Colonic mucosa (tissue), 4 donors: ENCODE measurements at places on chromosomes 16 and 17.

GRCh38 chr17:30780343-30780742 lies 44.1 kb downstream of the CRLF3 start:
- DNase-seq: no peak
- H3K27ac ChIP-seq: no peak overlapping the region
- peaks cover 8% of the 10 kb centered on the region for H3K36me3 ChIP-seq
- H3K4me1 ChIP-seq: no peaks in the 10 kb centered on the region

DNA sequence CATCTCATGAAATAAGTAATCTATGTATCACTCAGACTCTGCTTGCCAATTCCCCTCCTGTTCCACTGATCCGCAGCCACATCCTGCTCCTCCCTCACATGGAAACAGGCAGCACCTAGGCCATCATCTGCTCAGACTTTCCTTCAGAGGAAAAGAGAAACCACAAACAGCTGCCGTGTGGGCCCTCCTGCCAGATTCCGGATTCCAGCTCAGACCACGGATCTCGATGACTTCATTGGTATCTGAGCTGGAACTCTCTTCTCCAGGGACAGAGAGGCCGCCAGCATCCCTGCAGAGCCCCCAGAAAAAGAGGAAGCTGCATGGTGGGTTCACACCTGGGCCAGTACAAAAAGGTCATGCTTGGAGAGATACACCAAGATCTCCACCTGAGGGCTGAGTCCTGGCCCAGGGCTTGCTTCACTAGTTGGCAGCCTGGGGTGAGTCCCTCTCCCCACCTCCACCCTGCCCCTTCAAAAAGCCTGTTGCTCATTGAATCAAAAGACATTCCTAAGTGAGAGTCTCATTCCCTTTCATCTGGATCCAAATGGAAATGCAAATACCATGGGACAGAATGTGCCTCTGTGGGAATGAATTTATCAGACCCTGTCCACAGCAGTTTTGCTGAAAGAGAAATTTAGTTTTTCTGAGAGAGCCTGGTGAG lies 47.2 kb downstream of the HOXB1 start:
- peaks cover 3% of the 10 kb centered on the region for H3K4me1 ChIP-seq
- no peak overlapping the region for H3K27ac ChIP-seq
- no peaks in the 10 kb centered on the region for H3K36me3 ChIP-seq
- DNase-seq: no peak
- no peak overlapping the region for H3K4me3 ChIP-seq

GRCh38 chr17:43338886-43339516 lies 59.8 kb upstream of the ARL4D start:
- no peaks in the 10 kb centered on the region for H3K27me3 ChIP-seq
- DNase-seq: peak; percentile 81
- no peak overlapping the region for H3K4me3 ChIP-seq
- no peaks in the 10 kb centered on the region for H3K4me1 ChIP-seq

- H3K4me3 ChIP-seq: no peak overlapping the region
- DNase-seq: peak; percentile 9
- no peak overlapping the region for H3K27ac ChIP-seq
- H3K4me1 ChIP-seq: no peaks in the 10 kb centered on the region
Measured at GRCh38 chr17:280901-281300, 71.7 kb downstream of the RPH3AL start.

DNA sequence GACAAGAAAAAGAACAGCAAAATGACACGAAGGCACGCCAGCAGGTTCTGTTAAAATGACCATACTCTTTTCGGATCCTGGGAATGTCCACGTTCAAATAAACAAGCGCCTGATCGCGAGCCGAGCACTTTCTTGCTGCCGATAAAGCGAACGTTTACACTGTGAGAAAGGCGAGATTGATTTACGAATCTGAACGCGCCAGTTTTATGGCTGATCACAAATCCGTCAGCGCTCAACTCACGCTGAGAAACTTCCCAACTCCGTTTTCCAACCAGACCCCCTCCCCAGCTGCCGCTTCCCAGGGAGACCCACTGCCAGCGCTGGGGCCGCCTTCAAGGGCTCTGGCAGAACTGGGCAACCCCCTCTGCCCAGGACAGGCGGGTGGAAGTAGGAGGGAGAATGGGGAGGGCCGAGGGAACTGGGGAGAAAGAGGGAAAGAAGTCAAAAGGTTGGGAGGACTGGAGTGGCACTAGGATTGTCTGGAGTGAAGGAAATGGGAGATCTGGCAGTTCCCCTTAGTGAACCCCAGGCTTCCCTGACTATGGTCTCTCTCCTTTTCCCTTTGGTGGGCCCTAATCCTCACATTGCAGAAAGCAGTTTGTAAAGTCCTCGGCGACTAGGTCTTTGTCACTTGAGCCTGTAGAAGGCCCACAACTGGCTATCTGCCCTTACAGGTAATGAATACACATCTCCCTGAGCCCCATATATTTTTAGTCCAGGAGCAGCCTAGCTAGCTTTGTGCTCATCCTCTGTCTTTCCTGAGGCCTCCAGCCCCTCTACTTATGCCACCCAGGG lies 6.9 kb downstream of the HOXB4 start:
- peak overlapping the region; percentile 70 for H3K27ac ChIP-seq
- H3K4me1 ChIP-seq: peaks cover 30% of the 10 kb centered on the region
- no peak overlapping the region for H3K4me3 ChIP-seq
- no peak for DNase-seq
- no peaks in the 10 kb centered on the region for H3K27me3 ChIP-seq

DNA sequence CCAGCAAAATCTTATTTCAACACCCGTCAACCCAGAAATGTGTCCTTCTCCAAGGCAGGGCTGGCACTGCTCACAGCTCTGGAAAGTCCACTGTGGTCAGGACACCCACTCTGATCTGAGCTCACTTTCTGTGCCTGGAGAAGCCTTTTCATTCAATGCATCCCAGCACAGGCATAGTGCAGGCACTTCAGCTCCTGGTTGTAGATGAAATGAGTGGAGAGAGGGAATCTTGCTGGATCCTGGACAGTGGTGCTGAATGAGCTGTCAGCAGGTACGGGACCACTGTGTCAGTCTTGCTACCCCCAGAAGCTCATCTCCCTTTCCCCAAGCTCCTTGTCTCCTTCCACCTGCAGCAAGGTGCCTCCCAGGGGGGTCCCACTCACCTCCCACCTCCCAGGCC lies 86.1 kb upstream of the SALL1 start:
- no peaks in the 10 kb centered on the region for H3K4me1 ChIP-seq
- no peaks in the 10 kb centered on the region for H3K27me3 ChIP-seq
- no peak for DNase-seq
- no peak overlapping the region for H3K4me3 ChIP-seq
- H3K27ac ChIP-seq: no peak overlapping the region

DNA sequence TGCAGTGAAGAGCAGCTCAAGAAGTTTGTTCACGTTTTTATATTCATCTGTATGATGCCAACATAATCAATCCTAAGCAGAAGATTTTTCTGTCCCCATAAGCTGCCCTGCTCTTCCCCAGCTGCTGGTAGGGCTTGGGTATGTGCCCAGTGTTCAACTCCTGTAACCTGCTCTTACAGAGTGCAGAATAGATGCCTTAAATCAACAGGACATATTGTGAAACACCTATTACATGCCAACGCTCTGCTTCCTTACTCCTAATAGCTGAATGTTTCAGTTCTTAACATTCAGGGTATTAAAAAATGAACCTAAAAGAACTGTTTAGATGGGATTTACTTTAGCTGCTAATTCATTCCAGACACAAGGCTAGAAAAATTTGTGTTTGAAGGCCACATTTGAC lies 190.9 kb downstream of the HS3ST3A1 start:
- no peak overlapping the region for H3K27ac ChIP-seq
- DNase-seq: no peak

DNA sequence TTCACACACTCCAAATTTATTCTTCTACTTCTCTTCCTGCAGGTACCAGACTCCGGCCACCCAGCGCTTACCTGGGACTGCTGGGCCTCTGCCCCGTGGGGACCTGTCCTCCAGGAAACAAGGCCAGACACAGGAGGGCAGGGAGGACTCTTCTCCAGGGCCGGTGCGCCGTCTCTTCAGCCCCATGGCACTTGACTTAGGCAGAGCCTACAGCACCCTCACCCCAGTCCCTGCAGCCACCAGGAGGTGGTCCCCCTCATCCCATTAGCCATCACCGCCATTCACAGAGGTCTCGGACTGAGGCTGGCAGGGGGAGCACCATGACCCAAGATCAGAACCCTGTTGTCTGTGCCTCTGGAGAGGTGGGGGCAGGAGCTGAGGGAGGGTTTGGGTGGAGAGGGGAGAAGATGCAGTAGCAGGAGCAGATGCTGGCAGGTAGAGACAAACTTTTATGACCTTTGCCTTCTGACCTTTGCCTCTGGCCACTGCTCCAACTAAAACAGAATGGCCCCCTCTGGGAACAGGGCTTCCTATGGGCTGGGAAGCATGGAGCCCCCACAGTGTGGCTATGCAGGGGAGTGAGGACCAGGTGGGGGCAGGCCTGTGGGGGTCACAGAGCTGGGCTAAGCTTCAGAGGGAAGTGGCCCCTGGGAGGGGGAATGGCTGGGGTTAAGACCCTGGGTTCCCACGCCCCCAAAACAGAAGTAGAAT lies 1.7 kb upstream of the GCGR start:
- no peak for DNase-seq
- peaks cover 54% of the 10 kb centered on the region for H3K27me3 ChIP-seq
- H3K27ac ChIP-seq: no peak overlapping the region
- no peak overlapping the region for H3K4me3 ChIP-seq
